Kidney (tissue), 22 donors: ENCODE measurements at places on chromosomes 12 and 14.
A peak's percentile ranks its signal among the peaks of the same experiment; 100 is the strongest.

GRCh38 chr12:120971299-120972180 lies 6.8 kb upstream of the HNF1A start:
- peak; percentile 80 for DNase-seq

- DNase-seq = no peak
Measured at GRCh38 chr14:71913342-71913741, 18.9 kb upstream of the RGS6 start.

- no peak for DNase-seq
Measured at GRCh38 chr12:77163074-77164038, 98.0 kb upstream of the E2F7 start.

DNA sequence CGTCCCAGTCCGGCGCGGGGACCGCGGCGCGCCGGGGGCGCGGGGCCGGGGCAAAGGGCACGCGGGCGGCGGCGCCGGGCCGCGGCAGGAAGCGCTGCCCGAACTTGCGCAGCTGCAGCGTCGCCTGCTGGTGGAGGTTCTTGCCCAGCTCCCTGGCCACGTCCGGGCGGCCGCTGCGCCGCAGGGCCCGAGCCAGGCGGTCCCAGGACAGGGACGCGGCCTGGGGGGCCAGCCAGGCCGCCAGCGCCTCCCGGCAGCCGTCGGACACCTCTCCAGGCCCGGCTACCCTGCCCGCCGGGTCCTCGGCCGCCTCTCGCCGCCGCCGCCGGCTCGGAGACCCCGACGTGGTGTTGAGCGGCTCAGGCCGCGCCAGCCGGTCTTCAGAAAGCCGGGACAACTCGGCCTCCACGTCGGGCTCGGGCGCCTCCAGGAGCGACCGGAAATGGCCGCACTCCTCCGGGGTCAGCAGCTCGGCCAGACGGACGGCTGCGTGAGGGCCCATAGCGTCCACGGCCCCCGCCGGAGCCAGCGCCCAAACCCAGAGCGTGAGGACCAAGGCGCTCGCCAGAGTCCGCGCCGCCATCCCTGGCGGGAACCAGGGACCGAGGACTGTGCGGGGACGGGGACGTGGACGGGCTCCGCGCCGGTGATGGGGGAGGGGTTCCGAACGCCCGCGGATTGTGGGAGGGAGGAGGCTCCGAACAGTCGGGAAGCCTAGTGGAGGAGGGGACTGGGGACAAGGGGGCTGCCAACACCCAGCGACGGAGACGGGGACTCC lies 34.0 kb downstream of the FIGNL2 start:
- DNase-seq = peak; percentile 92

- DNase-seq = no peak
Measured at GRCh38 chr14:103803661-103804060, 43.7 kb downstream of the PPP1R13B start.

GRCh38 chr14:90987140-90987539 lies 73.3 kb downstream of the RPS6KA5 start:
- no peak for DNase-seq

- DNase-seq = no peak
Measured at GRCh38 chr12:75974323-75975187, 57.0 kb downstream of the PHLDA1 start.

DNA sequence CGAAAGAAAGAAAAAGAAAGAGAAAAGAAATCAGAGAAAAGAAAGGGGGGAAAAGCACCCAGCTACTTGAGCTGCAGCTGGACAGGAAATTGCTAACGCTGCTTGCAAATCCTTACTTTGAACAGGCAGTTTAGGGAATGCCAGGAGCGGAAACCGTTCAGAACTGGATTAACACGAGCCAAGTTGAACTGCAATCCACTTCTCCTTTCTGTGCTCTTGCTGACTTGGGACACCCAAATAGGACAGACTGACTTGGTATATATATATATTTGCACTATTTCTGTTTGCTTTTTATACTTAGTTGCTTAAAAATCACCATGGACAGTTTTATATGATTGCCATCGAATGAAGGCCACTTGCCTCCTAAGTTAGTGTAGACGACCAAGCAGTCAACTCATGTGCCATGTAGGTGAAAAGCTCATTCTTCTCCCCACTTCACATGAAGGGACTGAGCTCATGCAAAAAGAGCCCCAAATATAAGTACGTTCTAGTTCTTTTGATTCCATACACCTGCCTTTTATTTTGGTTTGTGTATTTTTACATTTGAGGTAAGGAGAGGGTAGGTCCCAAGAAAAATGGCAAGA lies 5.5 kb downstream of the DUSP6 start:
- no peak for DNase-seq

DNA sequence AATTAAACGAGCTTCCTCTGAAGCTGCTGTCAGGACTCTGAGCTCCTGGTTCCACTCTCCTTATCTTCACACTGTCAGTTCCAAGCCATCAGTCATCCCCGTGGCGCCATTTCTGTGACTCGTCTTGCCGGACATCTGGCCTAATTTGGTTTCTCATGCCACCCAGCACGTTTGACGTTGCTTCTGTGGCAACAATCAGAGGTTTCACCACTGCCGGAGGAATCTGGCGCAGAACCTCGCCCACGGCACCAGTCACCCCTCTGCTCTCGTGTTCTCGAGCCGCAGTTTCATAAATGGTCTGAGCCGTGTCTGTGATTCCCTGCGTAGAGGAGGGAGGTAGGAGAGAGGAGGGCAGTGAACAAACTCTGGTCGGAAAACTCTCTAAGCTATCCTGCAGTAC lies 29.7 kb downstream of the BDKRB1 start:
- no peak for DNase-seq

DNA sequence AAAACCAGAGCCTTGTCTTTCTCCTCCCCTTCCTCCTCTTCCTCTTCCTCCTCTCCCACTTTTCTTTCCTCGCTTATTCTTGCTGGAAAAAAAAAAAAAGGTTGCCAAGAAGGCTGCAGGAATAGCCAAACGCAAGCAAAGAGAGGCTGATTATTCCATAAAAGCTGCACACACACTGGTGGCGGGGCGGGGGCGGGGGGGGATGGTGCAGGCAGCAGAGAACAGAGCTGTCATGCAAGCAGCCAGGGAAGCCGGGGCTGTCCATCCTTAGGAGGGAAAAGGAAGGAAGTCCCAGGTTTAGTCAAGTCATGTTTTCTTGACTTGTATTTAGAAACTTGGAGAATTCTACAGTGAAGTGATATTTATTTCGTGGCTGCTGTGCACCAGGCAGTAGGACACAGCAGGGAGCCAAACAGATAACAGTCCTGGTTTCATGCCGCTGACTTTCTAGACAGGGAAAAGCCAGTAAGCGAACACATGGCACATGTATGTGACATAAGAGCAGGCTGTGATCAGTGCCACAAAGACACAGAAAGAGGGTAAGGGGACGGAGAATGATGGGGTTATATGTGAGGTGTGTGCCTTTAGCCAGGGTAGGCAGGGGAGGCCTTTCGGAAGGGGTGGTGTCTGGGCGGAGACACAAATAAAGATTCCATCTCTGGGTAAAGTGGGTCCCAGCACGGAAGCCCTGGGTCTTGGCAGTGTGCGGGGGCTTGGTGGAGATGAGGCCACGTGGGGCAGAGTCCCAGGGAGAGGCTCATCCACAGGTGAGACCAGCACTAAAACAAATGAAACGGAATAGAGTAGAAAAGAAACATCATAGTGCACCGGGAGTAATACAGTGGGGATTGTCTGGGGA lies 56.6 kb upstream of the SCN8A start:
- DNase-seq = no peak

- DNase-seq = no peak
Measured at GRCh38 chr12:71300772-71301675, 138.6 kb upstream of the LGR5 start.

DNA sequence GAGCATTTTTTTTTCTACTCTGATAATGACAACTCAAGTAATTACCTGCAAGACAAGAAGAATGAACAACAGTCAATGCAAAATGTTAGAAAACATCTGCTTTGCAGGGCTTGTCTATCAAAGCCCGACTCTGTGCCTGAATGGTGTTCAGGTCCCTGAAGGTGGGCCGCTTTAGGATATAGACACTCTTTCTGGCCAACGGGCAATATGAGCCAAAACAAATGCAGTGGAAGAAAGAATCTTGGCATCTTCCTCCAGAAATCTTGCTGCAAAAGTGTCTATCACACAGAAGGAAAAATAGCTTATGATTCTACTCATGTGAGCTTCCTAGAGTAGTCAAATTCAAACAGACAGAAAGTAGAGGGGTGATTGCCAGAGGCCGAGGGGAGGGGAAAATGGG lies 32.7 kb downstream of the FOS start:
- DNase-seq = no peak

- DNase-seq = no peak
Measured at GRCh38 chr14:22552827-22553076, 36.3 kb downstream of the DAD1 start.

DNA sequence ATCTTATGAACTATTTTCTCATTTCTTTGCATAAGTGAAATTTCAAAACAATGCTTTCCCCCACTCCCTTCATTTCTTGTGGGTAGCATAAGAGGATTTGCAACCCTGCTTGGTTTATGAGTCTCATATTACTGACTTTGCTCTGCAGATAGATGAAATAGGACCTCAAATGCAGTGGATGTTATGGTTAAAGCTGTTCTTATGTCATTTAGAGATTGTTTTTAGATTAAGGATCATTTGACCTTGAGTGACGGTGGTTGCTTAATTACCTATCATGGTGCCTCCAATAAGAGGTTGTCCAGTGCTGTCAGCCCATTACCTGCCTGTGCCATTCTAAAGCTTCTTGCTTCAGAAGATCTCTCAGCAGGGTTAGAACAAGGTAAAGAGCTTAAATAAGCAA lies 351.4 kb upstream of the ATP2B1 start:
- no peak for DNase-seq

DNA sequence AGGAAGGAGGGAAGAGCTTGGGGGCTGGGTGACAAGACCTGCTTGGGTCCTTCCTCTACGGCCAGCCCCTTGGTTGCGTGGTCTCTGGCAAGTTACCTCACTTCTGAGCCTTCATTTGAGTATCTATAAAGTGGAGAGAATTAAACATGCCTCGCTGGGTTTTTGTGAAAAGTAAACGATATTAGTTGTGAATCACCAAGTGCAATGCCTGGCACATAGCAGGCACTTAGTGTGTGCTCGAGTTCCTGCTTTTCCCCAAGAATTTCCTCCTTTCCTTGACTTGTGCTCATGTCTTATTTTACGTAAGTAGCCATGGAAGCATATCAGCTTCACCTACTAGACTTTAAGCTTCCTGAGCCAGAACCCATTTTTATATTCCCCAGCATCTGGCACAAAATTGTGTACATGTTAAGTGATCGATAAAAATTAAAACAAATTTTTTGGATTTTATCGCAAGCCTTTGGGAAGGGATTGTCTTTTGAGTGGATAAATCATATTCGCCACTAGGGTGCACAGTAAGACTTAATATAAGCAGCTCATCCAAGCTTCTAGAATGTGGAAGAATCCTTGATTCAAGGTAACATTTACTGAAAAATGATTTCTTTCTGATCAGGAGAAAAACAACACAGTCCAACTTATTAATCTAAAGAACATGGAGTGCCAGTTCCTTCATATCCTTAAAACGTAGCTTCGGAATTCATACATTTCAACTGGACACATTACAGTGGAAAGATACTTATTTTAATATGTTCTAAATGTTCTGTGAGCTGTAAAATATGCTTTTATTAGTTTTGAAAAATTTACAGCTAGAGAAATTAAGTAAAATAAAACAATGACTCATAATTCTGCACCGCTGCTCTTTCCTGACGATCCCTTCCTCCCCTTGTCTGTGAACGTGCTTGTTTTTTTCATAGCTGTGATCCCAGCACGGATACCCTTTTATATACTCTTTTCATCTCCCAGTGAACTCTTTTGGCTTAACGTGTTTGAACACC lies 62.0 kb downstream of the SLC25A47 start:
- DNase-seq = no peak

DNA sequence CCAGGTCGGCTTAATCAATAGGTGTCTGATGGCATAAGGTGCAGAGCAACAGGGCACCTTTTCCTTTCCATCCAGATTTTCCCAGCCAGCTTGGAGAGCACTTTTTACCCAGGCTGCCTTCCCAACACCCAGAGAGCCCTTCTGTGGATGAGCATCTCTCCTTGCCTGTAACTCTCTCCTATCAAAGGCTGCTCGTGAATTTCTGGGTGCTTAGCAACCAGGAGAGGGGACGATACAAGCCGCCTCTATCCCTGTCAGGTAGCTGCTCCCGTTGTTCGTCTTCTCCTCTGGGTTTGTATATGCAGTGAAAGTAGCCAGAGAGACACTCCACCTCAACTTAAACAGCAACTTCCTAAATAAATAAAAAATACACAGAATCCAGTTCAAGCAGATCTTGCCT lies 124.2 kb downstream of the CACNA1C start:
- no peak for DNase-seq

DNA sequence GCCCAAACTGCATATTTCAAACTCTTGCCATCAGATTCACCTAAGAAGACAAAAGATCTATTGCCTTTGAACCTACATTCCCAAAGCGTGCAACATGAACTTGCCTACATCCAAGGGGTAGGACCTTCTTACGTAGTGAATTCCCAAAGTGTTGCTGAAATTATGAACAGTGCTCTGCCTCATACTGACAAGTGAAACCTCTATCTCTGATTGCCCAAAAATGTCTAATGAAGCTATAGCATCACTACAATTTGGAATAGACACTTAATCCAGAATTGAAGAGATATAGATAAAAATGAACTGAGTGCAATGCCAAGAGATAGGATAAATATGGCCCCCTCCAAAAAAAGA lies 31.1 kb downstream of the CLEC2D start:
- DNase-seq = no peak

GRCh38 chr14:105152794-105153241 lies 15.8 kb downstream of the JAG2 start:
- DNase-seq = no peak

DNA sequence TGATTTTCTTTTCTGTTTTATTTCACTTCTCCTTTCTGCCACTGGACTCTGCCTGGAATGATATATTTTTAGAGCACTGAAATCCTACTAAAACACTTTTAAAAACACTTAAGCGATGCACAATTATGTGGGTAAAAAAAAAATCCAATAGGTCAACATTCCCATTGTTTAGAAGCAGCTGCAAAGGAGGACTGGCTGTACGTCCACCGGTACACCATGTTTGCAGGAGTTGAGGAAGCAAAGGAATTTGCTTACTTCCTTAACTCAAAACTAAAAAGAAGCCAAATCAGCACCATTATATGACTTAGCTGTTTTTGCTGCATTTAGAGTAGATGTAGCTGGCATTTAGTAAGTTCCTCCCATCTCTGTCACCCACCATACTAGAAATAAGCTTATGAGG lies 186.8 kb upstream of the TMTC1 start:
- DNase-seq = no peak

DNA sequence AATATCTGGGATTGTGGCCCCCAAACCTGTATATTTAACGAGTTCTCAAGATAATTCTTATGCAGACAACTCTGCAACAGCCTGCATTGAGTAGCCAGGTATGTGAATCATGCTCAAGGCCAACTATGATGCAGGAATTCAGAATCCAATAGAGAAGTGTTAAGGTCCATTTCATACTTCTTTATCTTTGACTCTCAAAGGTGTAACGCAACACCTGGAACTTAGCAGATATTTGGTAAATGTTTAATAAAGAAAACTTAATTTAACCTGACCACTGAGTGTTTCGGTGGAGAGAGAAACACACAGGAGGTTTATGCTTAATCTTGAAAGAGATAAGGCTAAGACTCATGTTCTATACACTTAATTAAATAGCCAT lies 156.5 kb upstream of the PLEKHG7 start:
- DNase-seq = no peak
